ENCODE measurements at places on chromosomes 4 and X.

DNA sequence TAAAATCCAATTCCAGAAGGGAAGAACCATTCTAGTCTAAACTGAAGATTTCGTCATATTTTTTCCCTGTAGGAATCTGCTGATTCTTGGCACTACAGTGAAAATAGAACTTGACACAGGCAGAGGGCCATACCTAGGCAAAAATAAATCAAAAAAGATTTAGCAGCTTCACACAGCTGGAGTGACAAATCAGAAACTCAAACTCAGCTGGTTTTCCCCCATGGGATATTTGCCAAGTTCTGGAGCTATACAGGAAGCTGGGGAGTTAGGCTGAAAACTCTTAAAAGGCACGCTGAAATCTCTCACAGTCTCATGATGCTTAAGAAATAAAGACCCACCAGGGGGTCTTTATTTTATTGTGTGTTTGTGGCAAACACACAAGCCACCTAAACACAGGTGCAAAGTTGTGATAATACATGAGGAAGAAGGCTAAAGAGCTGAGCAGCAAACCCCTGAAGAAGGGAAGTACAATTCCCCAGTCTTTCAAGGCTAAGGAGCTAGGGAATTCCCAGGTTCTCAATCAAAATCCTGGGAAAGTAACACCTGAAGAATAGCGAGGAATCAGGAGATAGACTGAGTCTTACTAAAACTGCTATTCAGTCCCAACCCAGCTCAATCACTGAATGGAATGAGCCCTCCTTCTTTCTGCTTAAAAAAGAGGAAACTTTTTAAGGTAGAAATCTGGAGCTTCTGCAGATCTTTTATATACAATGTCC, 32.1 kb upstream of the BEND2 start:
- DNase-seq = no peak

- no peak for DNase-seq
Measured at GRCh38 chr4:120692964-120693363, 229.6 kb downstream of the PRDM5 start.

GRCh38 chrX:153602601-153603000, 3.7 kb upstream of the CCNQ start:
- DNase-seq = no peak

DNA sequence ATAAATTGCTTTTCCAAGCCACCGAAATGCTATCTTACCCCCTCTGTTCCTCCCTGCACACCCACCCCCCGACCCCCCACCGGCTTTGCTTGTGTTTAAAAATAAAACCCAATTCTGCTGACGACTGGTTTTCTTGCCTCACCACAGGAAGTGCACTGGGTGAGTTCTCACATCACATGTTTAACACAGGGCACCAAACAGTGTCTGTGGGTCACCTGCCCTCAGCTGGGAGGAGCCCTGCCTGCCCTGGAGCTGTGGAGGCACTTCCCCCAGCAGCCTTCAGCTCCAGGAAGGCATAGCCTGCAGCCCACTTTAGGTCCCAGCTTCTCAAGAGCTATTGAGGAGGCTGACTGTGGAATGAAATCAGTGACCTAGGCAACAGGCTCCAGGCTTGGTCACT, 8.8 kb downstream of the TMEM255A start:
- DNase-seq = no peak

GRCh38 chr4:14987054-14987453, 15.2 kb upstream of the CPEB2 start:
- no peak for DNase-seq

GRCh38 chrX:19514791-19515614, at the start of gene MAP3K15:
TSS of gene MAP3K15 (minus strand) at chrX:19515508. CDS start at chrX:19515261, 247 bp downstream.
- DNase-seq = peak; percentile 5

- DNase-seq = no peak
Measured at GRCh38 chr4:104421566-104421965, 73.1 kb downstream of the CXXC4 start.

- no peak for DNase-seq
Measured at GRCh38 chrX:55638933-55639332, 15.7 kb downstream of the FOXR2 start.

DNA sequence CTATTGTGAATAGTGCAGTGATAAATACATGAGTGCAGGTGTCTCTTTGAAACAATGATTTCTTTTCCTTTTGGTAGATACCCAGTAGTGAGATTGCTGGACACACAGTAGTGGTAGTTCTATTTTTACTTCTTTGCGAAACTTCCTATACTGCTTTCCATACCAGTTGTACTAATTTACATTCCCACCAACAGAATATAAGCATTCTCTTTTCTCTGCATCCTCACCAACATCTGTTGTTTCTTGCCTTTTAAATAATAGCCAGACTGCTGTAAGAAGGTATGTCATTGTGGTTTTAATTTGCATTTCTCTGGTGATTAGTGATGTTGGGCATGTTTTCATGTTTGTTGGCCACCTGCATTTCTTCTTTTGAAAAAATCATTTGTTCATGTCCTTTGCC, 105.9 kb downstream of the COL4A6 start:
- no peak for DNase-seq

DNA sequence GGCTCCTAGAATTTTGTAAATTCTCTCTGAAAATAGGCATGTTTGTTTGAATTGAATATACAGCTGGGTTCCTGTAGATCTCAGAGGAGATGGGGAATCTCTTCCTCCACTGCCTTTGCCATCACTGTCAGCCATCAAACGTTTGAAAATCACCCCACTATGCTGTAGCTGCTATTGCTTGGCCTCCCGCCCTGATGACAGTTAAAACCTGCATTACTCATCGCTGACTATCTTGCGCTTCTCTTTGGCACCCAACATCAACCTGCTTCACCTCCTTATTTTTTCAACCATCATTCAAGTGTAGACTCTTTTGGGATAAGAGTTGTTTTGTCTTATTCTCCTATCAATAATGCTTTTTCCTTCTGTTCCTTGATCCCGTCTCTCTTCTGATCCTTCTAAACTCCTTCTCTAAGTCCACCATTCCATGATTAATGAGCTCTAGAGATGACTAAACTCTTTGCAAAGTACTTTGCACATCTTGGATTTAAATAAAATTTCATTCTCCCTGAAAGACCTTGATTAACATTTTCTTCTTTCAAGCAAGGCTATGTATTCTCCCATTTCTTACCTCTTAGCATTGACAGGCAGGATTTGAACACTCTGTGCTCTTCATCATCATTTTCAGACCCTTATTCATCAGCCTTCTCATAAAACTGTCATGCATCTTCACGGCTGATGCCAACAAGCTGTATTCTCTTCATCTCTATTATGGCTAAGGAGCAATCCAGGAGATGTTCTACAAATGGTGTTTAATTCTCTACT, 133.0 kb downstream of the SNCA start:
- no peak for DNase-seq

DNA sequence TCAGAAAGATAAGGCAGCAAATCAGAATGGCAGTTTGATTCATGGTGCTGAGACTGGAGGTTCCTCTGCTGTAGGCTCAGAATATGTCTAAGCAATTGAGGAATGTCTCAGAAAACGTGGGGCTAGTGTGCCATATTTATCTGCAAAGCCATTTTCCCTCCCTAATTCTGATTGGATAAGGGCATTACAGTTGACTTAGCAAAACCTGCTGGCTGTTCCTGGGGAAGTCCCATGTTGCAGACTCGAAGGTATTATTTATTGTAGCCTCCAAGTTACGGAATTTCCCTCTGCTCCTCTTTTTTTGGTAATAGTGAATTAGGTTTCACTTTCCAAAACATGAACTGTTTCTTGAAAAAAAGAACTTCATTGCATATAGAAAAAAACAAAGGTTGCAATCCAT, at the start of gene CXCL10:
Gene CXCL10, minus strand, starts transcription at position 109 of the 400 bp plus-strand sequence. Its CDS starts 66 bp downstream, at position 43.
- no peak for DNase-seq

DNA sequence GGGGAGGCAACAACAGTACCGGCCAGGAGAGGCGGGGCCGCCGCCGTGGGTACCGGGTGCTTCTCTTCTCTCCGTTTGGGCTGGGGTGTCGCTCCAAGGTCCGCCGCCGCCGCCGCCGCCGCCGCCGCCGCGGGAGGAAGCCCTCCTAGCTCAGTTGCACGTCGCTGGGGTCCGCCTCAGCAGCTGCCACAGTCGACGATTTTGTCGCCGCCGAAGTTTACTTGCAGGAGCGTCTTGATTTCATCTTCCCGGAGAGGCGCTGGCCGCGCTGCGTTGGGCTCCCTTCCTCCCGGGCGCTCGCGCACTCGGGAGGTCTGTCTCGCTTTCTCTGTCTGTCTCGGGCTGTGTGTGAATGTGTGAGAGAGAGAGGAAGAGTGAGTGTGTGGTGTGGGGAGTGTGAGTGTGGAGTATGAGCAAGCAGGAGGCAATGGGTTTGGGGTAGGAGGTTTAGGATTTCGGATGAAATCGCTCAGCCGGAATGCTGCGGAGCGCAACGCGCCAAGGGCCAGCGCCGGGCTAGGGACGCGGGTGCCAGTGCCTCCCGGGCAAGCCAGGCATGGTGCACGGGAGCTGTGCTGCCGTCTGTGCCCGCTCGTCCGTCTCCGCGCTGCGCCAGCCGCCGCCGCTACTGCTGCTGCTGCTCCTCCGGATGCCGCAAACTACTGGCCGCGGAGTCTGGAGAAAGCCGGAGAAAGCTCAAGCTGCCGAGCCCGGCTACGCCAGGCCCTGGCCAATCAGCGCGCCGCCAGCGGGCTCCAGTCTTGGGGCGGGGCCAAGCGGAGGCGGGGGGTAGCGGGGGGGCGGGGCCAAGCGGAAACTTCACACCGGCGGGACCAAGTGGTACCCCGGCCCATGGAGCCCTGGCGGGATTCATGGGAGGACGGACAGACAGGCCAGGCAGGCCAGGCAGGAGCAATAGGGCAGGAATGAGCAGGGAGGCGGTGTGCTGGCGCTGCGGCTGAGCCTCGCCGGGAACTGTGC, at the start of gene PCDH19:
Gene PCDH19, minus strand, starts transcription at position 664 of the 981 bp plus-strand sequence. CDS start 1,676 bp downstream, outside the sequence.
- peak; percentile 12 for DNase-seq

DNA sequence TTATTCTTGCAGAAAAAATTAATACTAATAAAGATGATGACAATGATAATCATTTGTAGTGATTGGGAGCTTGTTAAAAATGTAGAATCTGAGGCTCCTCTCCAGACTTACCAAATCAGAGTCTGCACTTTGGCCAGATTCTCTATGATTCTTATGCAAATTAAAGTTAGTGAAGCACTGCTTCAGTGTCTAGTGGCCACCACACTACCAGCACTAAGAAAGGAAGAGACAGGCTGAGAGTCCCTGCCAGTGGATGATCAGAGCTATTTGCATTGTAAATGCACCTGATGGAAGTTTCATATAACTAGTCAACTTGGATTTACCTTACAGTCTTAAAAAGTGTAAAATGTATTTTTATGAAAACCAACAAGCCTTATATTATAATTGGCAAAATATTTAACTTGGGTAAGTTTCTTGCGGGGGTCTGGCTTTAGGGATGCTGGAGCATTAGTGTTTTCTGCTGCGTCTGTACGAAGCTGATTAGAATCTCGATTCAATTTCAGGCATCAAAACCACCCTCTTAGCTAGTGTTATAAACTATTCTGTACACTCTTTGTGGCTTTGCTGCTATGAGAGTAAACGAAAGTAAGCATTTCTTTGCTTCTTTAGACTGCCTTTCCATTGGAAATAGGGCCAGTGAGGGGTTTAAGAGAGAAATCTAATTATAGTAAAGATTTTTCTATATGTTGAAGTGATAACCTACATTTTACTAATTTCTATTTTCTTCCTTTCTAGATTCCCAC, 114.1 kb downstream of the TLL1 start:
- no peak for DNase-seq

DNA sequence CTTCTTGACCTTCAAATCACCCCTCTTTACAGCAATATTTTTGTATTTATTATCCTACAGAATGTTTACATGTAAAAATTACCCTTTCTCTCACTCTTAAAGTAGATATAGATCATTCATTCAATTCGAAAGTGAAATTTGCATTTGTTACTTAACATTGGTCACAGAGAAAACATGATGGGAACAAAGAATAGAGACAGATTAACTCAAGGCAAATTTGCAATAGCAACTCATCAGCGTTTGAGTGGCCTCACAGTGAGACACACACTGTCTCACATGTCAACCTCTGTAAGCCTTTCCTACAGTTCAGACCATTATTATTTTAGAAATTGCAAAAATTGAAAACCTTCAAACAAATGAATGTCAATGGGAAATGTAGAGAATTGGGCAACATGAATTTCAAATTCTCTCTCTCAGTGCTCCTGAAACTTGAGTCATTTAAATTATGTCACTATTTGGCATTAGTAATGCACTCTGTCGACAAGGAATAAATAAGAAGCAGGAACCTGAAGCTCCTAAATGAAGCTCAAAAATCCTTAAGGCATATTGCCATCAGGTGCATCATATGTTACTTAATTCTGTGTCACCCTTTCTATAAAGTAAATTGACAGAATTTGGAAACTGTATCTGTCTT, 148.3 kb upstream of the ANXA10 start:
- no peak for DNase-seq

DNA sequence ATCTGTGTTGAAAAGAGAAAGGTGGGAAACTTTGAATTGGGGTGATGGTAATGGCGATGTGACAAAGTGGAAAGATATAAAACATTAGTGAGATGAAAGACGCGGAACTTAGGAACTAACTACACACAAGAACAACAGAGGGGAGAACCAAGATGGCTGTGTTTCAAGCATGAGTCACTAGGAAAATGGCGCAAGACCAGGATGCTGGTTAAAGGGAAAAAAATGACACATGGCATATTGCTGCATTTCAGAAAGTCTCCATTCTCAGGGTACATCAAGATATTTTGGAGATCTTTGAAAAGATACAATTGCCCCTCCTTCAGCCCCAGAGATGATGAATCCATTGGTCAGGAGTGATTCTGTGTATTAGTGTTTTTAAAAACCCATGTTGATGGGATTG, 164.4 kb downstream of the FBXO8 start:
- no peak for DNase-seq

GRCh38 chrX:38704146-38704882, 96.9 kb upstream of the MID1IP1 start:
- no peak for DNase-seq

DNA sequence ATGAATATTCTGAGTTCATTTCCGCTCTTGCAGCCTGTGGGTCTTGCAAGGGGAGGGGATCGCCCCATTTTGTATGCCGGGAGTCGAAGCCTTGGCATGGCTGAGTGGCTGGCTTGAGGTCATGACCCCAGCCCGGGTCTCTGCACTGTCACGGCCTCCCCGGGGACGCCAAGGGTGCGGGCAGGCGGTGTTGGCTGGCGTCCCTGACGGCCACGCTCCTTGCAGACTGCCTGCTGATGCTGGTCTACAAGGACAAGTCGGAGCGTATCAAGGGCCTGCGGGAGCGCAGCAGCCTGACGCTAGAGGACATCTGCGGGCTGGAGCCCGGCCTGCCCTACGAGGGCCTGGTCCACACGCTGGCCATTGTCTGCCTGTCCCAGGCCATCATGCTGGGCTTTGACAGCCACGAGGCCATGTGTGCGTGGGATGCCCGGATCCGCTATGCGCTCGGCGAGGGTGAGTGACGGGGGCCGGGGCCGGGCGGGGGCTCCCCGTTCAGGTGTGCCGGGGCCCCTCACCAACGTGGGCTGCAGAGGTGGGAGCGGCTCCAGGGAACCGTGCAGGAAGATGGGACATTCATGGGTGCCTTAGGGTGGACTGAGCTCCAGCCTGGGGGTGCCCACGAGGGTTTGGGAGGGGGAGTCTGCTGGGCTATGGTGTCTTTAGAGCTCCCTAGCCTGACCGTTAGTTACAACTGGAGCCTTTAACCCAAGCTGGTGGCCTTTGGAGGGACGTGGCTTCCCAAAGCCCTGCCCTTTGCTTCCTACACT, 10.3 kb downstream of the DOK7 start:
- DNase-seq = no peak

- DNase-seq = no peak
Measured at GRCh38 chr4:181701894-181702293, 541.3 kb upstream of the TENM3 start.
